SK-N-MC (cell line): ENCODE measurements at places on chromosomes 5 and 9.
A peak's percentile ranks its signal among the peaks of the same experiment; 100 is the strongest.

GRCh38 chr5:100790170-100790665, 112.9 kb downstream of the ST8SIA4 start:
- no peak for DNase-seq

DNA sequence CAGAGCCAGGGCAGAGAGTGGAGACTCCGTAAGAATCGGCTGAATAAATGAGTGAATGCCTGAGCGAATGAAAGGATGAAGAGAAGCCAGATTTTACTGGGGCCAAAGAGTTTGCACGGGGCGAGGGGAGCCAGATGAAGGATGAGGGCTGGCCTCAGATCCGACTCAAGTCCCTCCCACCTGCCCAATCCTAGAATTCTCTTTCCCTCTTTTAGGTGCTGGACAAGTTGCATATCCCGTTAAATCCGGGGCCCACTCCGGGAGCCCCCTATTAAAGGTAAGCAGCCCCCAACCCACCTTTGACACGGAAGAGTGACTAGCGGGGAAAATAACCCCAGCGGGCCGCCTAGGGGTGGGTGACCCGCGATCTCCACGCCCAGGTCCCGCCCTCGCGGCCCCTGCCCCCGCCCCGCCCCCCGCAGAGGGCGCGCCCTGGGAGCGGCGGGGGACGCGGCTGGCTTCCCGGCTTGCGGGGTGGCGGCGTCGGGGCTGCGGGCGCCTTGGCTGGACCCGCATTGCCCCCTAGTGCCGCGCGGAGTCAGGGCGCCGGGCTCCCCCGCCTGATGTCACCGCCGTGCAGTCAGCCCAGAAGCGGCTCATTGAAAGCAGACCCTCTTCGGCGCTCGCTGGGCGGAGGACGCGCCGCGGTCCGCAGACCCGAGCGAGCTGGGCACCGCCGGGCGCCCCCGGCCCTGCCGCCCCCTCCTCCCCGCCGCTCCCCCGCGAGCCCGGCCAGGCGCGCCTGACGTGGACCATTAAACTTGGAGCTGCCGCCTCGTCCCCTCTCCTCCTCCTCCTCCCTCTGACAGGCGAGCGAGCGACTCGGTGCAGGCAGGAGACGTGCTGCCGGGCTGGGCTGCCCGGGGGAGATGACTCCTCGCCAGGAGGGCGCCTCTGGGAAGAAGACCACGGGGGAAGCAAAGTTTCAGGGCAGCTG, at the start of gene ADRA1B:
ADRA1B (plus strand) TSS at position 579 of the 937 bp plus-strand sequence. CDS start 424 bp downstream, outside the sequence.
- no peak for DNase-seq

GRCh38 chr5:54902791-54903473, 82.5 kb downstream of the ESM1 start:
- DNase-seq, result peak; percentile 53

DNA sequence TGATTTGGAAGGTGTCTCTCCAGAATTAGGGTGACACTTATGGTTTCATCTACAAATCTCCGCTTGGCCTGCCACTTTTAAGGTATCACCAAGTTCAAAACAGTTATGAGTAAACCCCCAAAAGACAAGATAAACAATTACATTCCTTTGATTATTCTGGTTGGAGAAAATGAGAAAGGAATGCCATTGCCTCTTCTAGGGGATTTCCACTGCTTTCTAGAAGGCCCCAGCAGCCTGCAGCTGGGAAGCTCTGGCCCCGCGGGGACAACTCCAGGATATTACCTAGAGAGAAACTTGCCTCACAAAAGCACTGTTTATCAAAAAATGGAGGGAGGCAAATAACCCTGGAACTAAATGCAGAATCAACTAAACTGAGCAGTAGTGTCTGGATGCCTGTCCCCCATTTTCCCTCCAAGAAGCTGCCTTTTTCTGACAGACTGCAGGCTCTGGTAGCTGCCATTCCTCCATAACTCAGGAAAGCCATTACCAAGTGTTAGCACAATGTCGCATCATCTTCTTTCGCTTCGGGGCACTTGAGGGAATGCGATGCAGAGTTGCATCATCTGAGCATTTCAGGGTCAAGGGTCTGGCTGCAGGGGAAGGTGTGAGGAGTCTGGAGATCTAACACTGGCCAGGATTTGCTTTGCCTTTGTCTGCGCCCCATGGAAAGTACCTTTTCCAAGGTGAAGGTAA, 71.5 kb upstream of the PLPP6 start:
- no peak for DNase-seq

DNA sequence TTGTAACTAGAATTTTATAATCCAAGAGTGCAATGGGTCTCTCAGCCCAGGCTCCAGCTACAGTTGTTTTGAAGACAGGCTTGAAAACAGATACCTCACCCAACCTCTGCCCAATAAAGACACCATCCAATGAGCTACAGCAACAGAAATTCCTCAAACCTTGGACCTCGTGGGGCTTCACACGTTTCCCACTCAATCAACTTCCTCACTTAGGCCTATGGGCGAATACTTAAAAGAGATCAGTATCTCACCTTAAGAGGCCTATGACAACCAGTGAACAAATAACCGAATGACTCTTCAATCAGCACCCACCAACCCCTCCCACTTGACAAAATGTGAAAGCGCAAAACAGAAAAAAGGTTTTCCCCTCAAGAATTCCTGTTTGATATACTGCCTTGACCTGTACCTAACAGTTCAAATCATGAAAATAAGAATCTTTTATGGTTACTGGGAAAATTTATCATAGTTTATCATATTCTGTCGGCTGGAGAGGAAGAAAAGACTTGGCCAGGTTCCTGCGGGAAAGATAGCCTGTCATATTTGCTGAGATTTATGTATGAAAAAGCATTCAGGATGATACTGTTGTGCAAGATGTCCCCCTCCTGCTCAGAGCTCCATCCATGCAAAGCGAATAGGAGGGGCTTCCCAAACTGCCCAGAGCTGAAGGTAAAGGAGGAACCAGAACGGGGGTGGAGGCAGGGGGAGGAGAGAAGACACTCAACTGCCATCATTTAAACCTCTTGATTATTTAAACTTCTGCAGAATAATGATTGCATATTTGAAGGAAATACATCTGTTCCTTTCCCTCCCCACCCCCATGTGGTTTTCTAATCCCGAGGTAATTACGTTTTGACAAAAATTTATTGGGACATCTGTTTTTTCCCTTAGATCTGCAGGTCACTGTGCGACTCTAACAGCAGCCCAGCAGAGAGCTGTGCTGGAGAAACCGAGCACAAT, 256.3 kb downstream of the NFIB start:
- no peak for DNase-seq

DNA sequence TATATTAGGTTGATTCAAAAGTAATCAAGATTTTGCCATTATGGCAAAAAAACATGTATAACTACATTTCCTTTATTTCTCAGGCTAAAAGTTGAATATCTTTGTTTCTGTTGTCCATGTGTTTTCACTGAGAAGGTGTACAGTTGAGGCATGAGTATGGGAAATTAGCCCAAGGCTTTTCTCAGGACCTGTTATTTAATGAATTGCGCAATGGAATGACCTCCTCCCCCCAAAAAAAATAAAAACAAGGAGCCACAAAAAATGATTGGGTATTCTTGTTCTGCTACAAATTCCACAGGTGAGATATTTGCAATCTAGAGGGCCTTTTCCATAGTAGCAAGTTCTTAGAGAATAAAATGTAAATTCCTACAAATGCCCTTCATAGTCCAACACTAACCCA, 186.8 kb downstream of the TRPM3 start:
- no peak for DNase-seq

- DNase-seq, result no peak
Measured at GRCh38 chr5:118144540-118144939, 843.8 kb downstream of the DTWD2 start.

DNA sequence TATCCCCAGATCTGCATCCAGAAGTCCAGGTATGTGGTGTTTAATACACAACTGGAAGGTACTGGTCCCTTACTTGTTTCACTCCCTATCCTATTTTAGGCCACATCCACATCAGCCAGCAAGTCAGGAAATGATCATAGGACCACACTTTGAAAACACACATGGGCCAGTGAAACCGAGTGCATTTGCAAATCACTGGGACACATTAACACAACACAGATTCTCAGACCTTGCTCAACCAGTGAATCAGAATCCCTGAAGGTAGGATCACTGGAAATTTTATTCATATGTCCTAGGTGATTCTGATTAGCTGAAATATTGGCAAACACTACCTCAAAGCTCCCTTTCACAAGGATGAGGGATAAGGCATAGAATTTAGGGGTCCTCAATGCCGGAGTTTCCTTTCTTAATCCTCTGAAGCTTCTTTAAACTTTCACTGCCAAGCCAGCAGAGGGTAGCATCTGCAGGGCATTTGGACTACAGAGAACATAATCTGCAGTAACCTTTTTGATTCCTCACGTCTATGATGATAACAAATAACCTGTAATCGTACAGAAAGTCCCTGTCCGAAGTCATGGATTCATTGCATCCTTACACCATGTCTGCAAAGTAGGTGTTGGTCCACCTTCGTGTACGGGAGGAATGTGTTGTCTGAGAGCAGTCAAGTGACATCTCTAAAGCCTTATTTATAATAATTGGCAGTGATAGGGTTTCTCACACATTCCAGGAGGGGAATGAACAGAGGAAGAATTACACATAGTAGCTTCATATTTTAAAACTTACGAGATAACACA, 11.0 kb upstream of the ABLIM3 start:
- DNase-seq, result no peak

DNA sequence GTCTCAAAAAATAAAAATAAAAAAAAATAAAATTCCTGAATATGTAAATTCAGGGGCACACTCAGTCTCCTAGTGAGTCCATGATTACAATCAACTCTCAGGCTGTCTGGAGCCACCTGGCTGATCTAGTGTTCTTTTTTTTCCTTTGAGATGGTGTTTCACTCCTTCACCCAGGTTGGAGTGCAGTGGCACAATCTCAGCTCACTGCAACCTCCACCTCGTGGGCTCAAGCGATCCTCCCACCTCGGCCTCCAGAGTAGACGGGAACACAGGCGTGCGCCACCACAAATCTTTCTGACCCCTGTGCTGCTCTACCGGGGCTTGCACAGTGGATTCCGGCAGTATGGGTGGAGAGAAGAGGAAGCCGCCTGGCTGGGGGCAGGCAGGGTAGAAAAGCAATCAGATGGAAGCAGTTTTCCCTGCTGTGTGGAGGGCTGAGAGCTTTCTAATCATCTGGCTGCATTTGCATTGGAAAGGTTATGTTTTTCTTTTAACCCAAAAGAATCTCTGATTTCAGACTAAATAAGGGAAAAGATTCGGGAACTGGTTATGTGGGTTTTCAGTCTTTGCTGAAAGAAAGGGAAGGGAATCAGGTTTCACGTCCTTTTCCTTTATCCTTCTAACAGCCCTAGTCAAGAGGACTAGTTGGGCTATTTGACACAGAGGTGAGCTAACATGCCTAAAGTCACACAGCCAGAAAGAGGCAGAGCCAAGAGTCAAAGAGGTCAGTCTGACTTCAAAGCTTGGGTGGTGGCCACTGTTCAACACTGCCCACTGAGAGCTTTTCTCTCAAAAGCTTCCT, 26.3 kb upstream of the CORO2A start:
- DNase-seq, result no peak
